Endothelial cell (in vitro differentiated cells): ENCODE measurements at places on chromosomes 7 and 10.

DNA sequence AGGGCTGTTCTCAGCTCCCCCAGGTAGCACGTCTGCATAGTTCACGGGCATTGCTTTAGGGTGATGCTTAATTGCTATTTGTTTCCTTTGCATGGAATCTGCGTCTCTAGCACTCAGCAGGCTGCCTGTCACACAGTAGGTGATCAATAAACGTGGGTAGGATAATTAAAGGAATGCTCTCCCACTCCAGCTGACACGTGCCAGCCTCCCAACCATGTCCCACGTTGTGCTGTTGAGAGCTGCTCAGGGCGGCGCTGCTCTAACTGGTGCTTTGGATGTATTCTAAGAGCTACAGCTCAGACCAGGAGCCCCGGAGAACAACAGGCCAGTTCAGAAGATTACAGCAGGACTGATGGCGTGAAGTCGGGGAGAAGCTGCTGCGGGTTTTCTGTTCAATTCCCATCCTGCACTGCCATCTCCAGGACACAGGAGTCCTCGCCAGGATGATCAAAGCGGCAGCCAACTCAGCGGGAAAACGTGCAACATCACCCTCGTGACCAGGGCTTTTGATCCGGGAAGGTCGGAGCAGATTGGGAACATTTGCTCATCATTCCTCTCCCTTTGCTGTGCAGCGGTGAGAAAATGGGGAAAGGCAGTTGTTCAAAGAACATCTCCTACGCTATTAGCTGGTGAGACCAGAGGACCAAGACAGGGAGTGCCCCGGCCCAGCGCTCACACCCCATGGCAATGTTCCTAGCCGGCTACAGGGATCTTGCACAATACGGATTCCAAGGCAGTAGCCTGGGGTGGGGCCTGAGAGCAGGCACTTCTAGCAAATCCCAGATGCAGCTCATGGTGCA lies 50.5 kb upstream of the FOXK1 start:
- peak; percentile 8 for DNase-seq

DNA sequence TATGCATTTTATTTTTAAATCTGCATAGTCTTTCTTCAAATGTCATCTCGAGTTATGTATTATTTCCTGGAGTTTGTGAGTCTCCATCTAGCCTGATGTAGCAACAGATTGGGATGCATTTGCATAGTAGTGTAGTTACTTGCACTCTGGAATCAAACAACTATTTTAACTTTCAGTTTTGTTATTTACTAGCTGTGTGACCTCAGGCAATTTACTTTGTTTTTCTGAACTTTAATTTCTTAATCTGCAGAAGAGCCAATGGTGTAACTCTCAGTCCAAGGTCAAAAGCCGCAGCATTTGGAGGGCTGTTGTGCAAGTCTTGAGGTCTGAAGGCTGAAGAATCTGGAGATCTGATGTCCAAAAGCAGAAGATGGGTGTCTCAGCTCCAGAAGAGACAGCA lies 175.8 kb upstream of the SORCS1 start:
- DNase-seq: no peak

DNA sequence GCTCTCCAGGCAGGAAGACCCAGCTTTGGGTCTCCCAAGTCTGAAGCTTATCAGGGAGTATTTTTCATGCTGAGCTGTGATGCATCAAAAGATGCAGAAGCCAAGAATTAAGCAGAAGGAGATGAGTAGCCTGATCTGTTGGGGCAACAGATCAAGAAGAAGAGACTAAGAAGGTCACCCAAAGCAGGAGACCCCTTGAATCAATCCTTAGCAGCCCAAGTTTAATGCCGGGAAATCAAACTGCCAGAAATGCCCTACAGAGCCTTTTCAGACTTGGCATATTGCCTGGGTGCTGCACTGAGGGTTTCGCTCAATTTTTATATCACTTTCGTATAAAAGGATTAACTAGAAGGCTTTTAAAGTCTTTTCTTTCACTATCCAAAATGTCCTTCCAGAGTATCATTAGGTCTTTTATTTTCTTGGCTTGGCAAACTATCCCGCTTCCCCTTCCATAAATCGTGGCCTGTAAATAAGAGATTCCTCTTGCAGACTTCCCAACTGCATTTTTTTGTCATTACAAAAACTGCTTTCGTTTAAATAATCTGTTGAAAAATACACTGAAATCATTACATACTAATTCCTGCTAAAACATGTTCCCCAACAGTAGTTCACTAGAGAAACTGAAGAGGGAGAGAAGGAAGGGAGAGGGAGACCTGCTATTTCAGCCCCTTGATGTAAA lies 49.0 kb upstream of the STK17A start:
- DNase-seq: no peak

DNA sequence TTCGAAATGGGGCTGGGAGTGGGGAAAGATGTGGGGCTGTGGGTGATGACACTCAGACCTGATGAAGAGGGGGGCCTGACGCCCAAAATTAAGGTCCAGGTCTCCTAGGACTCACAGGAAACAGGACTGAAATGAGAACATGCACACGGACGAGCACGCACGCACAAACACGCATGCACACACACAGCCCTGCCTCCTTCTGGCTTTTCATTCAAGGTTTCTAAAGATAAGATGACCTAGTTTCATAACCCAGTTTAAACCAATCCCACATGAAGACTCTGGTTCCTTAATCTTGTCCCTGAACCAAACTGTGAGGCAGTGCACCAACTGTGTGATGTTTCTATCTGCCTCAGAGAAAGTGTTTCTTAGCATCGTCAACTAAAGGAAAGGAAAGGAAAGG lies 162.0 kb downstream of the DGKI start:
- DNase-seq: no peak

GRCh38 chr10:78162853-78163252 lies 129.2 kb downstream of the RPS24 start:
- DNase-seq: no peak

GRCh38 chr7:120462991-120463390 lies 190.0 kb downstream of the KCND2 start:
- DNase-seq: no peak

DNA sequence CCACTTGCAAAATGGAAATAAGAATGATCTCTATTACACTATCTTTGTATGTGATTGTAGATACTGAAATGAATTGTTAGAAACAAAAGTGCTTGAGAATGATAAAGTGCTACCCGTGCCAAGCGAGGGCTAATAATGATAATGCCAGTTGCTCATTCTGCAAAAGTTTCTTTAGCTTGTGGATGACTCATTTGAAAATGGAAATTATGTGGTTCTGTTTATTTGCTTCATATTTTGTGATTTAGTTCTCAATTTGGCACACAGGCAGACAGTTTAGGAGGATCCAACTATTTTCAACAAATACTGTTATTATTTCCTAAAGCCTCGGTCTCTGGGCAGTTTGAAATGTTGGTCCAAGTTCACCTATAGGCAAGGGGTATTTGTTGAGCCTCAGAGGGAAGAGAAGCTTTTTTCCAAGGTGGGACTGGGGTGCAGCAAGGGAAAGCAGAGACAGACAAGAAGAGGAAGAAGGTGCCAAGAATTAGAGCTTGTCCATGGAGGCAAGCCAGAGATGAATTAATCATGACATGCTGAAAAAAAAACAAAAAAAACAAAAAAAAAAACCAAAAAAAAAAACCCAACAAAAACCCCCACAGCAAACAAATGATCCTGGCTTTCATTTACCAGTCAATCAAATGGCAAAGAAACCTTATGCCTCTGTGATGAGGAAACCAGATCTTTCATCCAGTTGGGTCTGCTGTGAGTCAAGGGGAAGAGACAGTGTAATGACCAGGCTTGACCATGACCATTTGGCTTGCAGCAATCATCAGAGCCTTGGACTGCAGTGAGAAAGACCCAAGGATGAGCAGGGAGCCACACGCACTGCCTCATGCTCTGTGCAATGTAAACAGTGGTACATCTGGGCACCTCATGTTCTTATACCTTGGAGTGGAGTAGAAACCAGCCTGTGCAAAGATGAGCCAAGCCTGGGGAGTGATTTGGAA lies 285.0 kb upstream of the HABP2 start:
- no peak for DNase-seq

DNA sequence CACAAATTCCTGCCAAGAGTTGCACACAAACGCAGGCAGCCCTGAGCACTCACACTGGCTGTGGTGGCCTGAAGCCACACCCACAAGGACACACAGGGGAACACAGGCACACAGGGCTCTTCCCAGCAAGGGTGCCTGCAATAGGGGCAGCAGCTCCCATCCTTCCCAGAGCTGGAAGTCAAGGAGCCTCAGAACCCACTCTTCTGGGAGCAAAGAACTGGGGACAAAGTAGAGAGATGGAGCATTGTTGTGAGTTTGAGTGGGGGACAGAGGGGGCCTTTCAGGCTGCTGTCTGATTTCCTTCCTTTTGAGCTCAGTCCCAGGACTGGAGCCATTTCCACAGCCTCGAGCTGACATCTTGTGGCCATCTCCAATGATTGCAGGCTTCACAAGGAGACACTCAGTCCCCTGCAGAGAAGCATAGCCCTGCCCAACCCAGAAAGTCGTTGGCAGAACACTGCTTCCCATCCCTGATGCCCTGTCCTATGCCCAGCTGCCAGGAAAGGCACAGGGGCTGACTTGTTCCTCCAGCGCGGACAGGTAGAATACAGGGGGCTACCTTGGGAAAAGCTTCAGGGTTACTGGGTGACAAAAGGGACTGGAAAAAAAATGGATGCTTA lies 34.4 kb upstream of the SLF2 start:
- DNase-seq: peak; percentile 69

DNA sequence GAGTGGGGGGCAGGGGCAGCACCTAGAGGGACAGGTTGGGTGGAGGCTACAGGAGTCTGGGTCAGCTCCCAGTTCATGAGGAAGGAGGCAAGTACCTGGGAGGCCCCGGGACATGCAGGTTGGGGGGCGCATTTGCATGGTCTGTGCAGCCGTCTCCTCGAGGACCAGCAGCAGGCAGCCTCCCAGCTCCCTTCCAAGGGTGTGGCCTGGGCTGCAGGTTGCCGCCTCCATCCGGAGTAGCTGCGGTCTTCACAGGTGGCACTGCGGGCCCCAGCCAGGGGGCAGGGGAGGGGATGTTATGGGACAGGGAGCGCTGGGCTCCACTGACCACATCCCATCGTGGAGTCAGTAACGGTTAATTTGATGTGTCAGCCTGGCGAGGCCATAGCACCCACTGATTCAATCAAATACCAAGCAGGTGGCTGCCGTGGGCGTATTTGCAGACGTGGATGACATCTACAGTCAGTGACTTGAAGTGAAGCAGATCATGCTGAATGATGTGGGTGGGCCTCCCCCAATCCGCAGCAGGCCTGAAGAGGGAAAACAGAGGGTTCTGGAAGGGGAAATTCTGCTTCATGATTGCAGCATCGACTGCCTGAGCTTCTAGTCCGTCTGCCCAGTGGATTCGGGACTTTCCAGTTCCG lies 81.6 kb downstream of the PRKAG2 start:
- no peak for DNase-seq

DNA sequence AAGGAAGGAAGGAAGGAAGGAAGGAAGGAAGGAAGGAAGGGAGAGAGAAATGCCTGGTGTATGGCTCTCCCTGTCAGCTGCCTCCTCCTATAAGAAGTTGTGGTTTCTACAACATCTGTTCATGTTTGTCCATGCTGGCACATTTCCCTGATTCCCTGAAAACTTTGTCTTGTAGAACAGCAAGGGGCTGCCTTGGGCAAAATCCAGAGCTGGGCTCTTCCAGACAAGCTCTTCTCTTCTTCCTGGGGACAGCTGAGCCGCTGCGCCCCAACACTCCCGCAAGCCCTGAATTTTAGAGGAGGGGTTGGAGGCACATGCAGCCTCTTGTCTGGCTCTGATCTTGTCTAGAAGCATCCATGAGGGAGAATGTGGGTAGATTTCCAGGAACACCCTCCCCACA lies 282.0 kb upstream of the ADARB2 start:
- DNase-seq: no peak

GRCh38 chr7:141587304-141587703 lies 36.1 kb downstream of the AGK start:
- no peak for DNase-seq

DNA sequence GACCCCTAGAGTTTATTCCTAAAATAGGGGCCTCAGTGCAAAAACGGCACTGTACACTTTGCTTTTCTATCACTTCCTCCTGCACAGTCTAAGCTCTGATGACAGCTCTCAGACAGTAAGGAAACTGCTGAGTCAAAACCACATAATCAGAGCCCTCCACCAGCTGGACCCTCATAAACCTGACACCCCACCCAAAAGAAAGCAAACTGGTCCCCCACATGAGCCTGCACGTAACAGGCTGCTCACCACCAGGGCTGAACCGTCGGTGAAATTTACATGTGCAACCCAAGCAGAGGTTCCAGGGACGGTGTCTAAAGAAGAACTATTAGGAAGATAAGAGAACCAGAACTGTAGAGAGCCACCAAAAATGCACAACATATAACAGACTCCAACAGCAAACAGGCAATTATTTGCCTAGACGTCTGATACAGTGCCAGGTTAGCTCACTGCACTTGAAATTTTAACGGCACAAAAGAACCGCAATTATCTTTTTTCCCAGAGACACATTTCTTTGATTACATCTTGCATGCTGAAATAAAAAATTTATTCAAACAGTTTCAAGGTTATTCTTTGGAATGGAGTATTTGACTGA lies 19.6 kb downstream of the SGMS1 start:
- no peak for DNase-seq

- no peak for DNase-seq
These were observed 49.3 kb downstream of the CLIP2 start for GRCh38 chr7:74338366-74339108.

DNA sequence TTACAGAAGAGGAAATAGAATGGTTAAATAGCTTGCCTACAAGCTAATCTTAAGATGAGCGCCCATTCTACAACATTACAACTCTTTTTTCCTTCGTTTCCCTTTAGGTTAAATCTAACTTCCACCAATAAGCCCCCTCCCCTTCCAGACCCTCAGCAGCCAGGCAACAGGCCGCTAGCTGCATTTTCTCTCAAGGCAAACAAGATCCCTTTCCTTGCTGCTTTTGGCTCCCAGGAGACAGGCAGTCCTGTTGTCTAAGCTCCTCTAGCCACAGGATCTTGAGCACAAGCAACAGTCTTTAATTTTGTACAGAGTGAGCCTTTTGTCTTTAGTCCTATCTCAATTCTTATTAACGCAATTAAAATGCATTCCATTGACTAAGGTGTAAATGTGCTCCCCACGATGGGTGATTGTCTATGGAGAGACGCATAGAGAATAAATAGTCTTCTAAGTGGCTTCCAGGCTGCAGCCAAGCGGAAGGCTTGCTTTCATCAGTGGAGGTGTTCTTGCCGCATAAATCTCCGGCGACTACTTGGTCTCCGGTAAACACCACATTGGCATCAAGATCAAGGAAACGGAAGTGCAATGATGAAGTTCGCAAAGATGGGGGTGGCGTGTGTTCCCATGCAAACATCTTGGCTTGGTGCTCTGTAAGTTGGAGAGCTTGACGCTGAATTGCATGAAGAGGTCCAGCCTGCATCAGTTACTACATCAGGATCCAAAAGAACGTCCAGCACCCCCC lies 181.9 kb upstream of the LYZL2 start:
- no peak for DNase-seq

DNA sequence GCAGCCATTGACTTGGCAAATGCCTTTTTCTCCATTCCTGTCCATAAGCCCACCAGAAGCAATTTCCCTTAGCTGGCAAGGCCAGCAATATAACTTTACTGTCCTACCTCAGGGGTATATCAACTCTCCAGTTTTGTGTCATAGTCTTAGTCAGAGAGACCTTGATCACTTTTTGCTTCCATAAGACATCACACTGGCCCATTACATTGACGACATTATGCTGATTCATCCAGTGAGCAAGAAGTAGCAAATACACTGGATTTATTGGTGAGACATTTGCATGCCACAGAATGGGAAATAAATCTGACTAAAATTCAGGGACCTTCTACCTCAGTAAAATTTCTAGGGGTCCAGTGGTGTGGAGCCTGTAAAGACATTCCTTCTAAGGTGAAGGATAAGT lies 649.7 kb upstream of the ANKRD30A start:
- DNase-seq: no peak

- DNase-seq: no peak
These were observed 163.9 kb downstream of the JCAD start for GRCh38 chr10:29895456-29895855.

GRCh38 chr7:122300211-122300932 lies 4.2 kb downstream of the FEZF1 start:
- DNase-seq: no peak
